Esophagus mucosa (tissue), 1 donor: ENCODE measurements at places on chromosomes 6 and 20.

DNA sequence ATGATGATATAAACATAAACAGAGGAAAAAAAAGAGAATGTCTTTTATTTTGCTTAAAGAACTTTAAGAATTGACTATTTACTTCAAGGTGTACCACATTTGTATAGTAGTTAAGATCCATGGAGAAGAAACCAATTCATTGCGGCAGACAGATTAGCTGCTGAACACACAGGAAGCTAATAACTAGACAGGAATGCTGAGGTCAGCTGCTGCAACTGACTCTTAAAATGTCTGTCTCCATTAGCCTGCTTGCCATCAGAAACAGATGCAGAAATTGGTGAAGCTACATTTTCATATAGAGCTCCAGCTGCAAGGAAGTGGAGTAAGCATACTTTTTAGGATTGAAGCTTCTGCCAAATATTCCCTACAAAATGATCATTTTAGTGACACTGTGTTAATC, 939.5 kb downstream of the EPHA7 start:
- no peak for ATAC-seq

- ATAC-seq, result no peak
Observed at GRCh38 chr6:4698901-4699659, 77.1 kb upstream of the CDYL start.

DNA sequence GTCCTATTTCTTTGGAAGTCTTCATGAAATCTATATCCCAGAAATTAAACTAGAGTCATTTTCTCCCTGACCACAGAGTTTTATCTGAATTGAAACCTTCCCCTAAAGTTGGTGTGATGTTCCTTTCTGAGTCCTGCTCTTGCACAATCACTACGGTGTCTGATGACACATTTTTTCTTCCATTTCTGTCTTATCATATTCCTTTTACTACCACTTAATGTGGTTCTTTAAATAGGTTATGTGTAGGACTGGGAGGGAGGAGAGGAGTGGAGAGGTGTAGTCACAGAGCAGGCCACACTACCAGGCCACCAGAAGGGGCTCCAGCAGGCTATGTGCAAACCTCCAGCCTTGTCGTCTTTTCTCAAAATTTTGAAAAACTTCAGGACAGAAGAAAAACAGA, 39.7 kb upstream of the ATXN1 start:
- ATAC-seq, result no peak

GRCh38 chr20:19981031-19981451, 36.1 kb upstream of the NAA20 start:
- ATAC-seq, result peak; percentile 15

DNA sequence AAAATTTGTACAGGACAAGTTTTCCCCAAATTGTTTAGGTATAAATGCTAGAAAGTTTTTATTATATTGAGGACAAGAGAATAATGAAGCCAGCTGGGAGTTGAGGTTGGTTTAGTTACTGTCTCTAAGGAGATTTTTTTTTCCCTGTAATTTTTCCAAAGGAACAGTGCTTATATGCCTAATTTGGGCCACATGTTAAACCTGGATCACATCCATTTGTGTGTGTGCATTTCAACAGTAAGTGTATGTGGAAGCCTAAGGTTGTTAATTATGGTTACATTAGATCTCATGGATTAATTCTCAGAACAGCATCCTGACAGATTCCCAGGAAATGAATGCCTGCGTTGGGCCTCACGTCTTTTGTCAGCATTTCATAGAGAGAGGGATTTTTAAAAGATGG, 4.5 kb downstream of the IGF2R start:
- ATAC-seq, result no peak

DNA sequence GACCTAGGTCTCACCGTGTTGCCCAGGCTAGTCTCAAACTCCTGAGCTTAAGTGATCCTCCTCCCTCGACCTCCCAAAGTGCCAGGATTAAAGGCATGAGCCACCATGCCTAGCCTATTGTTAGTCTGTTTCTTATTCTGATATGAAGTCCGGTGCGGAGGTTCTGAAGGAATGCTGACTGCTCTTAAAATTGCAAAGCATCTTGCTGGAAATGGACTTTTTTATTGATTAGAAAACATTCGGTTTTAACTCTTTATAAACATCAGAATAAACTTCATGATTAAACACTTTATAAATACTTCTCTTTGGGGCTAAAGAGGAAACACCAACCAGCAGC, 3.2 kb downstream of the TNFAIP3 start:
- ATAC-seq, result no peak

GRCh38 chr20:54004445-54004844, 65.9 kb downstream of the BCAS1 start:
- no peak for ATAC-seq

GRCh38 chr20:61901392-61902220, 164.1 kb downstream of the TAF4 start:
- ATAC-seq, result no peak

- ATAC-seq, result peak; percentile 25
Observed at GRCh38 chr6:79625746-79626145, 5.4 kb upstream of the SH3BGRL2 start.

DNA sequence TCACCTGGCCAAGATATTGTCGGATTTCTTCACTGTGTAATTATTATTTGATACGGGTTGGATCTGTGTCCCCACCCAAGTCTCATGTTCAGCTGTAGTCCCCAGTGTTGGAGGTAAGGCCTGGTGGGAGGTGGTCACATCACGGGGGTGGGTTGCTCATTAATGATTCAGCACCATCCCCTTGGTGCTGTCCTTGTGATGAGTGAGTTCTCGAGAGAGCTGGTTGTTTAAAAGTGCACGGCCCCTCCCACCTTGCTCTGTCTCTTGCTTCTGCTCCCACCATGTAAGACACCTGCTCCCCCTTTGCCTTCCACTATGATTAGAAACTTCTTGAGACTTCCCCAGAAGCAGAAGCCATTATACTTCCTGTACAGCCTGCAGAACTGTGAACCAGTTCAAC, 173.9 kb upstream of the PMEPA1 start:
- ATAC-seq, result no peak

DNA sequence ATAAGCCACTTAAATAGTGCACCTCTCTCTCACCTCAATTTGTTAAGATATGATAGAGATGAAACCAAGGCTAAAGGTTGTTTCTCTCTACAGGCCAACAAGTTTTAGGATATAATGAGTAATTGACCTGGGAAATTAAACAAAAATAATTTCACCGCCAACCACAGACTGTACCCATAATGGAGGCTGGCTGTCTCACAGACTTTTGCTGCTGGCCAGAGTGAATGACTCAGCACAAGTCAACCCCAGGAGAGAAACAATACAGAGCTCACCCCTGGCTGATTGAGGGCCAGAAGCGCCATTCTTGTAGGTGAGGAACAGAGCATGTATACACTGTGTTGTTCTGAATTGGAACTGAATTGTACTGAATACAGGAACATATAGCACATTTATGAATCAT, 99.9 kb downstream of the CAP2 start:
- ATAC-seq, result no peak

DNA sequence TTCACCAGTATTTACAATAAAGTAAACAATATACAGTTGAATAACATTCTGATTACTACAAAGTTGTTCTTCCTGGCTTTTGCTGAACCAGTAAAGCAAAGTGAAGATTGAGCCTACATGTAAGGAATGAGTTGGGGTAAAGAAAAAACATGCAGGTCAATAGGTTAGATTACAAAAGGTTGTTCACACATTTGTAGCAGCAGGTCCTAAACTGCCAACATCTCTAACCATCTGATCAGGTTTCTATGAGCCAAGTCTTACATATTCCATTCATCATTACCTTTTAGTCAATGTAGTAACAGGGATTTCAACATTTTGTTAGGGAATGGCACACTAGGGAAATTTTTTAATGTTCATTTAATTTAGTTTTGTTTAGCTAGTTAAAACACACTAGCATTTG, 9.3 kb upstream of the CALHM6 start:
- no peak for ATAC-seq

DNA sequence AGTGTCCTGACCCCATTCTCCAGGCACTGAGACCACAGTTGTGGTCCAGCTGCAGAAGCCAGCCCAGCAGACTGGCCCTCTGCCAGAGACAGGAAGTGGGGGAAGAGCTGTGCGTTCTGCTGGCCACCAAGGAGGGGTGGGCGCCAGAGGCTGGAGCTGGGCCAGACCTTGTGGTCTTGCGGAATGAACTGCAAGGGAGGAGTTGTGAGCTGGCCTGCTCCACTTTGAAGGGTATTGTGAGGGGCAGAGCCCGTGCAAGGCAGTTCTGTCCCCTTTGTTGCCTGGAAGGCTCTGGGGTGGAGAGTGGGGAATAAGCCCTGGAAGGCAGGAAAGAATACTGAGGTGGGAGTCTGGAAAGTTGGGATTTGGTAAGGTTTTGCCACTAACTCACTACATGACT, 3.6 kb upstream of the MDFI start:
- ATAC-seq, result no peak

GRCh38 chr20:23195636-23196035, 109.5 kb upstream of the CD93 start:
- no peak for ATAC-seq

DNA sequence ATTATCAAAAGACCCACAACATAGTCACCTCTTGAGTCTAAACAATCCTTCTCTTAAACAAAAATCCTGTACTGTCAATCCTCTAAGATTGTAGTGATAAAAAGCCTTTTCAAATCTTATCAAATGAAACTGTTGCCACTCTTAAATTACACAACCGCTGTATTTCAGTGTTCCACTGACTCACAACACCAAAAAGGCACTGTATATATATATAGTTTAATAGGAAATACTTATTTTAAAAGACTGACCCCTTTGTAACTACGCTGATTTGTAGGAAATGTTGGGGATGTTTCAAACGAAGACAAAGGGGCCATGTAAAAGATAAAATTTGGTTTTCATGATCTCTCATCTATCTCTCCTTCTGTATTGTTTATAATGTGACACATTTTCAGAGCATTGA, 14.1 kb downstream of the CPNE1 start:
- no peak for ATAC-seq

DNA sequence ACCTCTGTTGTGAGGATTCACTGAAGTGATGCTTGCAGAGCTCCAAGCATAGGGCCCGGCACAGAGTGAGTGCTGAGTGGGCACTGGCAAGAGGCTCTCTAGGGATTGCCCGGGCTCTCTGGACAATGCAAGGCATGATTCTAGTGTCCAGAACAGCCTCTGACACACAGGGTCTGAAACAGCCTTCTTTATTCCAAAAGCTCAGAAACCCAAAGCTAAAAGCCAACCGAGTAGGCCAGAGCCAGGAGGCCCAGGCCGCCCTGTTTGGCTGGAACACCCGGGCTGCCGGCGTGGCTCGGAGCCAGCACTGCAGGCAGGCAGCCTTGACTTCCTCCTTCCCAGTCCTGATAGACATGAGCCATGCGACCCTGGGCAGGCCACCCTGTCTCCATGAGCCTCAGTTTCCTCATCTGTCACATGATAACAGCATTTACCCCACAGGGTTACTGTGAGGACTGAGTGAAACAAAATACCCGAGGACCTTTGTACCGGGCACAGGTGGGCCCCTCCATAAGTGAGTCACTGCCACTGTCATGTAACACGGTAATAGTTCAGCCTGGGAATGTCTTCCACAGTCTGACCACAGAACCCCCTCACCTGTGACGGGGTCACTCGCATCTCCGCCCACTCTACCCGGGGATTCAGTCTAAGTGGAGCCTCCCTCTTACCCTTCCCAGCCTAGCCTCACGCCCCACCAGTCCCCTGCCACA, 51.5 kb downstream of the PTPRT start:
- ATAC-seq, result peak; percentile 33

DNA sequence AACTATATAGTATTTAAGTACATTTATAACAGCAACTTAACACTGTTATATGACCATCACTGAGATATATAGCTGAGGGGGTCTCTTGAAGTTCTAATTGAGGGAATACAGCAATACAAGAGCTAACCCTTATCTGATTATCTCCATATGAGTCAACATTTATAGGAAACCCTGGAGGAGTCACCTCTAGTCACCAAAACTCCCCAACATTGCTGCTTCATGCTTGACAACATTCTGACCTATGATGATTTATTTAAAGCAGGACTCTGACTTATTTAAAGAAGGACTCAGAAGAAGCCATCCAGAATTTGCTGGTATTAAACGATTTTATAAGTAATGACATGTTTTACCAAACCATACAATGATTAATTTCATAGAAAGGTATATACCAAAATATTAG, 182.6 kb upstream of the NOX3 start:
- ATAC-seq, result no peak

DNA sequence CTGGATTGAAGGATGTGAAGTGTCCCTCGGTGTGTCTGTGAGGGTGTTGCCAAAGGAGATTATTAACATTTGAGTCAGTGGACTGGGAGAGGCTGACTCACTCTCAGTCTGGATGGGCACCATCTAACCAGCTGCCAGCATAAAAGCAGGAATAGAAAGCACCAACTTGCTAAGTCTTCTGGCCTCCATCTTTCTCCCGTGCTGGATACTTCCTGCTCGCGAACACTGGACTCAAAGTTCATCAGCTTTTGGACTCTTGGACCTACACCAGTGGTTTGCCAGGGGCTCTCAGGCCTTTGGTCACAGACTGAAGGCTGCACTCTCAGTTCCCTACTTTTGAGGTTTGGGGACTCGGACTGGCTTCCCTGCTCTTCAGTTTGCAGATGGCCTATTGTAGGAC, 220.3 kb upstream of the LRFN2 start:
- peak; percentile 24 for ATAC-seq

- ATAC-seq, result no peak
Observed at GRCh38 chr6:147248859-147249258, 44.6 kb downstream of the STXBP5 start.

- ATAC-seq, result no peak
Observed at GRCh38 chr6:159002432-159003155, 2.6 kb upstream of the RSPH3 start.

- no peak for ATAC-seq
Observed at GRCh38 chr20:63782051-63782471, 42.5 kb downstream of the SLC2A4RG start.

GRCh38 chr6:90097356-90097755, 199.3 kb downstream of the BACH2 start:
- ATAC-seq, result no peak

DNA sequence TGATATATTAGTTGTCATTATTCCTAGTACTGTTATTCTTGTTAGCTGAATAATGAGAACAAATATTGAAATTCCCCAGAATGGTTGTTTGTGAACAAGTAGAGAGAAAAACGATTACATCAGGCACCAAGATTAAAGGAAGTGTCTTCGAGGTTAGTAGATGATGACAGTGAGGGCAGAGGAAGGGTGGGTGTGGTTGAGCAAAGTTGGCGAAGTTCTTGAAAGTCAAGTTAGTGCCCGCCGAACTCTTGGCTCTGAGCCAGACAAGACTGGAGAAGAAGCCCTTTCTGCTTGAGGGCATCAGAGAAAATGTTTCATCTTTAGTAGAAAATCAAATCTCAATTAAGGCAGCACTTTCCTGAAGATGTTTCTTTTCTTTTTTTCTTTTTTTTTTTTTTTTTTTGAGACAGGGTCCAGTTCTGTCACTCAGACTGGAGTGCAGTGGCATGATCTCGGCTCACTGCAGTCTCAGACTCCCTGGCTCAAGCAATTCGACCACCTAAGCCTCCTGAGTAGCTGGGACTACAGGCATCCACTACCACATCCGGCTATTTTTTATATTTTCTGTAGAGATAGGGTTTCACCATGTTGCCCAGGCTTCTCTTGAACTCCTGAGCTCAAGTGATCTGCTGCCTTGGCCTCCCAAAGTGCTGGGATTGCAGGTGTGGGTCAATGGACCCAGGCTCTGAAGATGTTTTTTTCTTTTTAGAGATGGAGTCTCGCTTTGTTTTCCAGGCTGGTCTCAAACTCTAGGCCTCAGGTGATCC, 77.1 kb downstream of the SGK1 start:
- peak; percentile 83 for ATAC-seq

GRCh38 chr6:123062670-123063069, 66.6 kb downstream of the CLVS2 start:
- ATAC-seq, result no peak
